ENCODE measurements at places on chromosomes 2 and 18.

DNA sequence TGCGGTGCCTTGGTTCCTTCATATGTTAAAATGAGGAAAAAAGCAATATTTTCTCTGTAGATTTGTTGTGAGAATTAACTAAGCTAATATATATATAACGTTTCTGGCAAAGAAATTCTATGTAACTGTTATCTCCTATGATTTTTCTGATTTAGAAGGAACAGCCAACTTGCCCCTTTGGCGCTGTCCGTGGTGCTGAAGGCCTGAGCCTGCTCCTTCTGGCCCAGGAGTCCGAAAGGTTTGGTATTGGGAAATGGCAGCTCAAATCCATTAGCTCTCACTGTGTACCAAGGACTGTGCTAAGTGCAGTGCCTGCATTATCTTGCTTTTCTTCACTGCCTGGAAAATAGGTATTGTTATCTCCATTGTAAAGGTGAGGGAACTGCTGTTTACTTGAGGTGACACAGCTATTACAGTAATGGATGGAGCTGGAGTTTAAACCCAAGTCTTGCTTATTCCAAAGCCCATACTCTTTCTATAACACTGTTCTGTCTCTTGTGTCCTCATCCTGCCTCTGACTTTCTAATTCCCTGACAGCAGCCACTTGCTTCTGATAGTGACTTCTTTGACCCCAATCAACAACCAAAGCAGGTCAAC is 52.2 kb downstream of the C1QL2 start:
- H3K4me3 ChIP-seq: no peak overlapping the region
- no peak for DNase-seq
- no peak overlapping the region for H3K27ac ChIP-seq

- H3K27ac ChIP-seq: no peak overlapping the region
- H3K4me1 ChIP-seq: peaks cover 14% of the 10 kb centered on the region
- DNase-seq: no peak
- H3K36me3 ChIP-seq: no peaks in the 10 kb centered on the region
- H3K27me3 ChIP-seq: no peaks in the 10 kb centered on the region
These were observed 68.3 kb upstream of the ZNF397 start for GRCh38 chr18:35172451-35173035.

- H3K27me3 ChIP-seq: no peaks in the 10 kb centered on the region
- H3K4me1 ChIP-seq: no peaks in the 10 kb centered on the region
- peak; percentile 23 for DNase-seq
- no peak overlapping the region for H3K4me3 ChIP-seq
- peaks cover 60% of the 10 kb centered on the region for H3K36me3 ChIP-seq
These were observed 49.8 kb downstream of the CAB39 start for GRCh38 chr2:230762317-230762896.

DNA sequence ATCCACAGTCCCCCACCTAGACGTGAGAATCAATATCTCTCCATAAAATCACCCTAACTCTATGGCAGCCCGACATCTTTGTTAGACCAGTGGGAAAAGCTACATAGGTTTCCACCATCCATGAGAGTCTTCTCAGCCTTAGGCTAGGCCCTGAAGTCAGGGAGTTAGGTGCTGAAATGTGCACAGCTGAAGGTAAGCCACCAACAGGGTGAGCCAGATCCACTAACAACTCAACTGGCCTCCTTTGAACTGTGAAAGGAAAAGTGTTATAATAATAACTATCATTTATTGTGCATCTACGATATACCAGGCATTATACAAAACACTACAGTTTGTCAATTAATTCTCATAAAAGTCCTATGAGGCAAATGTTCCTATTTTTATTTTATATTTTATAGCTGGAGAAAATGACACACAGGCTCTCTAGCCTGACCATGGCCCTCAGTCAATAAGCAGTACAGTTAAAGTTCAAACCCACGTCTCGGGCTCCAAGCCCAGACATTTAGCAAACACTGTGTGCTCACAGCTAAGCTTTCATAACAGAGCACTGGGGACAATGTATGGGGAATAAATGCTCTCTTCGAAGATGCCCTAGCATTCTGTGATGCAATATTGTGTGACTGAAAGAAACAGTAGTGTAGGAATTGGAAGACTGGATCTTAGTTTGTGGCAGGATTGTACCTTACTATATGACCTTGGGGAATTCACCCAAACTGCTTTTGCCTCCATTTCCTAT is 11.2 kb upstream of the CYP27C1 start:
- no peak for DNase-seq
- H3K27me3 ChIP-seq: no peaks in the 10 kb centered on the region
- H3K36me3 ChIP-seq: no peaks in the 10 kb centered on the region
- H3K4me1 ChIP-seq: no peaks in the 10 kb centered on the region

DNA sequence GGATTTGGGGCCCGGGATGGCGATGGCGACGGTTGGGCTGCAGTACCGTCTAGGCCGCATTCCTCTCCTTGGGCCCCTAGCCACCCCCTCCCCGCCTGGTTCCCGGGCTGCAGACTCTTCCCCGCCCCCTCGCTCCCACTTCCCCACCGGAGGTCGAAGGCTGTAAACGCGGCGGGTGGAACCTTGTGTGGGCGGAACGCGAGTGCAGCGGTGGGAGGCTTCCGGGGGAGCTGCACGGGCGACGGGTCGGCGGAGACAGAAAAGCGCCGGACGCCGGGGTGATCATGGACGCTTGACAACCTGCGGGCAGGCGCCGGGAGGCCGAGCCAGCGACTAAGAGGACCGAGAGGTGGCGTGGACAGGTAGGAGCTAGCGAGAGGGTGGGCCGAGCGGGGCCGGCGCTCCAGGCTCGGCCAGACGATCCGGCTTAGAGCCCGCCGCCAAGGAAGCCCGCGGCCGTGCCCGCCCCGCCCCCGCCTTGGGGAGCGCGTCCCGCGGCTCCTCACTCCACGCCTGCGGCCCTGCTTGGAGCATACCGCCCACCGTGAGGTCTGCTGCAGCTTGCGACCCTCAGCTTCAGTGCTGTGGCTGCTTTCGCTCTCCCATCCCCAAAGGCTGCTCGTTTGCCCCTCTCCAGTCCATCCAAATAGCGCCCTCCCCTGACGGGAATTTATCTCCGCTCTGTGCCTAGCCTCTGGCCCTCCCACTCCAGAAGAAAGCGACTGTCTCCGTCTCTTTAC is at the start of gene COPS7B:
TSS of gene COPS7B (plus strand) at position 269 of the 740 bp plus-strand sequence. CDS start 2,126 bp downstream, outside the sequence.
- H3K4me1 ChIP-seq: peaks cover 32% of the 10 kb centered on the region
- peak within 1 kb of the TSS; percentile 89 for H3K4me3 ChIP-seq
- H3K27ac ChIP-seq: peak within 1 kb of the TSS; percentile 38

GRCh38 chr2:63719052-63719451 is 122.6 kb upstream of the UGP2 start:
- no peaks in the 10 kb centered on the region for H3K4me1 ChIP-seq

GRCh38 chr2:37005118-37005868 is 39.0 kb upstream of the STRN start:
- H3K4me3 ChIP-seq: no peak overlapping the region
- peak overlapping the region; percentile 57 for H3K27ac ChIP-seq
- peaks cover 13% of the 10 kb centered on the region for H3K4me1 ChIP-seq
- no peaks in the 10 kb centered on the region for H3K27me3 ChIP-seq
- DNase-seq: peak; percentile 46

GRCh38 chr2:60213865-60214625 is 339.4 kb downstream of the BCL11A start:
- no peaks in the 10 kb centered on the region for H3K27me3 ChIP-seq
- DNase-seq: no peak
- H3K4me3 ChIP-seq: no peak overlapping the region

DNA sequence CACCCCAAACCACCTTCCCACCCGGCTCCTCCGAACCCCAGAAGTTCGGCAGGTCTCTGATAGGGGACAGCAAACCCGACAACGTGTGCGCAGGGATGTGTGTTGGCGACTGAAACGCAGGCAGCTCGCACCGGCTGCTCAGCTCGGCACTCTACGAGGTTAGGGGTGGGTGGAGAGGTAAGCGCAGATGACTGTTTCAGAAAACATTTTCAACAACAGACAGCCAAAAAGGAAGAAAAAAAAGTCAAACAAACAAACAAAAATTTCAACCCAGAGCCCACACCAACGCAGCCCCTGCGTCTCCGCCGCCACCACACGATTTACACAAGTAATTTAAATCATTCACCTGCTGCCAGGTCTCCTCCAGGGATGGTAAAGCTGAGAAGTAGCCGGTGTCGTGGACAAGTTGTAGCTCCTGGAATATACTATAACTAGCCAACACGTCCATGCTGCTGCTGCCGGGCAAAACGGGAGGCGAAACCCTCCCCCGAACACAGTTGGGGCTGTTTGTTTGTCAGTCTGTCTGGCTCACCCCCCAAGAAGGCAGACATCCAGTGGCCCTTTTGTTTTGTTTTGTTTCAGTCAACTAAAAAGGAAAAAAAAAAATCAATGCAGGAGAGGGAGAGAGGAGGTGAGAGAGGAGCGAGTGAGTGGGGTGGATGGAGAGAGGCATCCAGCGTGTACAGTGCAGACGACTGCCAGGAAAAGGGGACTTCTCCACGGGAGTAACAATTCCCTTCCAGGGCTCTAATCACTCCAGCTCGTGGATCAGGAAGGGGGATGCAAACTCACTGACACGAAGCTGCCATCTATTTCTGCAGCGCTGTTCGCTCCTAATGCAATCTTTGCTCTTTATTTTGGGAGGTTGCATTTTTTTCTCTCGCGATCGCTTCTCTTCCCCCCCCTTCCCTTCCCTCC is at the start of gene KLF7:
TSS of gene KLF7 (minus strand) at position 828 of the 918 bp plus-strand sequence. CDS start at position 448, 380 bp downstream.
- peak within 1 kb of the TSS; percentile 84 for H3K4me3 ChIP-seq
- H3K27me3 ChIP-seq: no peaks in the 10 kb centered on the region
- no peaks in the 10 kb centered on the region for H3K36me3 ChIP-seq
- H3K4me1 ChIP-seq: peaks cover 45% of the 10 kb centered on the region
- peak within 1 kb of the TSS; percentile 99 for H3K27ac ChIP-seq
- peak; percentile 76 for DNase-seq

- H3K36me3 ChIP-seq: no peaks in the 10 kb centered on the region
- peaks cover 20% of the 10 kb centered on the region for H3K4me1 ChIP-seq
- peak overlapping the region; percentile 41 for H3K27ac ChIP-seq
- H3K27me3 ChIP-seq: no peaks in the 10 kb centered on the region
- DNase-seq: no peak
These were observed 27.4 kb upstream of the CATIP start for GRCh38 chr2:218329027-218329825.

- no peak for DNase-seq
- no peak overlapping the region for H3K27ac ChIP-seq
- peaks cover 10% of the 10 kb centered on the region for H3K36me3 ChIP-seq
- H3K4me1 ChIP-seq: no peaks in the 10 kb centered on the region
- no peaks in the 10 kb centered on the region for H3K27me3 ChIP-seq
These were observed 92.7 kb downstream of the EIPR1 start for GRCh38 chr2:3284657-3285630.

- H3K27ac ChIP-seq: no peak overlapping the region
- peak; percentile 63 for DNase-seq
- no peak overlapping the region for H3K4me3 ChIP-seq
- H3K36me3 ChIP-seq: no peaks in the 10 kb centered on the region
- H3K4me1 ChIP-seq: peaks cover 31% of the 10 kb centered on the region
These were observed 92.3 kb upstream of the PKDCC start for GRCh38 chr2:41955316-41956043.

- DNase-seq: no peak
- H3K27me3 ChIP-seq: no peaks in the 10 kb centered on the region
- H3K4me1 ChIP-seq: peaks cover 25% of the 10 kb centered on the region
- H3K27ac ChIP-seq: no peak overlapping the region
- no peak overlapping the region for H3K4me3 ChIP-seq
- no peaks in the 10 kb centered on the region for H3K36me3 ChIP-seq
These were observed 14.5 kb upstream of the IL1RN start for GRCh38 chr2:113112871-113113270.

GRCh38 chr18:61891894-61892293 is 913 bp downstream of the RNF152 start:
- no peak for DNase-seq
- no peaks in the 10 kb centered on the region for H3K36me3 ChIP-seq
- H3K27ac ChIP-seq: no peak overlapping the region
- peaks cover 33% of the 10 kb centered on the region for H3K27me3 ChIP-seq
- peaks cover 18% of the 10 kb centered on the region for H3K4me1 ChIP-seq

- H3K27ac ChIP-seq: no peak overlapping the region
- no peaks in the 10 kb centered on the region for H3K36me3 ChIP-seq
- no peaks in the 10 kb centered on the region for H3K4me1 ChIP-seq
- DNase-seq: no peak
- H3K27me3 ChIP-seq: no peaks in the 10 kb centered on the region
- H3K4me3 ChIP-seq: no peak overlapping the region
These were observed 287.1 kb upstream of the ID2 start for GRCh38 chr2:8394569-8395359.

- no peak overlapping the region for H3K4me3 ChIP-seq
- H3K36me3 ChIP-seq: no peaks in the 10 kb centered on the region
- H3K27ac ChIP-seq: no peak overlapping the region
These were observed 181.9 kb downstream of the MREG start for GRCh38 chr2:215831296-215831913.

GRCh38 chr2:9347411-9347881 is 75.9 kb downstream of the ITGB1BP1 start:
- H3K27ac ChIP-seq: no peak overlapping the region
- H3K4me1 ChIP-seq: no peaks in the 10 kb centered on the region
- no peak for DNase-seq
- no peak overlapping the region for H3K4me3 ChIP-seq
- no peaks in the 10 kb centered on the region for H3K36me3 ChIP-seq

DNA sequence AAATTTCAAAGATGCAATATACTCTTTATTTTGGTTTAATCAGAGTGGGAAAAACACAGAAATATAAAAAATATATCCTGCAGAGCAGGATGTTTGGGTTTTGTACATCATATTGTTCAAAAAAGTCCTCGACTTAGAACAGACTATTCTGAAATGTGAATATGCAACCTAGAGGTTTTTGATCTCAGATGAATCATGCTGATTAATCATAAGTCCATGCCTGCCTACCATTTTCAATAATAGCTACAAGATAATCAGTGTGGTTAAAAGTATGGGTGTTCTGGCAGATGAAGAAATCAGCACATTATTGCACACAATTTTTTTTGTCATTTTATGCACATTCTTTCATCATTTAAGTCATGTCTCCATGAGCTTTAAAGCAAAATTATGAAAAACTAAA is 1261.0 kb upstream of the NXPH2 start:
- H3K4me3 ChIP-seq: no peak overlapping the region
- H3K27me3 ChIP-seq: no peaks in the 10 kb centered on the region
- H3K27ac ChIP-seq: no peak overlapping the region

DNA sequence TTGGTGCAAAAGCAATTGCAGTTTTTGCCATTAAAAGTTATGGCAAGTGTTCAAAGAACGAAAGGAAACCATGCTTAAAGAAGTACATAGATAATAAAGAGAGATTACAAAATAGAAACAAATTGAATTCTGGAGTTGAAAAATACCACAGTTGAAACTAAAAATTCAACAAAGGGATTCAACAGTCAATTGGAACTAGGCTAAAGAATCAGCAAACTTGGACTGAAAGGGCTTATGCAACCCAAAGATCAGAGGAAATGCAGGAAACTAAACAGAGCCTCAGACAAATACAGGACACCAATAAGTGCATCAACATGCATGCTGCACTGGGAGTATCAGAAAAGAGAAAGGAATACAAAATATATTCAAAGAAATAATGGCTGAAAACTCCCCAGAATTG is 40.3 kb downstream of the UXS1 start:
- H3K4me1 ChIP-seq: peaks cover 11% of the 10 kb centered on the region
- H3K4me3 ChIP-seq: no peak overlapping the region
- peaks cover 28% of the 10 kb centered on the region for H3K36me3 ChIP-seq
- no peak for DNase-seq

GRCh38 chr2:26521054-26521912 is 43.4 kb upstream of the OTOF start:
- H3K27me3 ChIP-seq: no peaks in the 10 kb centered on the region
- H3K27ac ChIP-seq: no peak overlapping the region
- DNase-seq: no peak
- no peaks in the 10 kb centered on the region for H3K36me3 ChIP-seq
- no peaks in the 10 kb centered on the region for H3K4me1 ChIP-seq

GRCh38 chr2:17615728-17616351 is 75.3 kb downstream of the VSNL1 start:
- H3K4me3 ChIP-seq: no peak overlapping the region
- no peaks in the 10 kb centered on the region for H3K4me1 ChIP-seq
- H3K27ac ChIP-seq: no peak overlapping the region
- peaks cover 3% of the 10 kb centered on the region for H3K27me3 ChIP-seq

- H3K4me1 ChIP-seq: peaks cover 3% of the 10 kb centered on the region
These were observed 35.7 kb upstream of the POLE4 start for GRCh38 chr2:74922592-74923227.

All from B cell (primary cell).